ENCODE measurements at places on chromosomes 4 and X.
A peak's percentile ranks its signal among the peaks of the same experiment; 100 is the strongest.

DNA sequence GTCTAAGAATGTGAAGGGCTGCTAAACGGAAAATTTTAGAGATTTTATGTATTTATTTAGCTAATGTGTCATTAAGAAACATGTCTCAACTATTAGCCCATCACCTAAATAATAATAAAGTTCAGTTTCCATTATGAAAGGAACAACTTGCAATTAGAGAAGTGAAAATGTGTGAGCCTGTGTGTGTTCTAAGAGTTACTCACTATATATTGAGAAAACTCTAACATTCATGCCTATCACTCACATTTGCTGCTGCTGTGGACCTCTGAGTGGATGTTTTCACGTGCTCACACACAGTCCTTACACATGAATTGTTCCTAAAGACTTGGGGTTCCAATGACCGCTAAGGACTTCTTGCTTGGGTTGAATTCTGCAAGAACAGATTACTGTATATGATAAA is 364.0 kb downstream of the TMA16 start:
- DNase-seq, result no peak

DNA sequence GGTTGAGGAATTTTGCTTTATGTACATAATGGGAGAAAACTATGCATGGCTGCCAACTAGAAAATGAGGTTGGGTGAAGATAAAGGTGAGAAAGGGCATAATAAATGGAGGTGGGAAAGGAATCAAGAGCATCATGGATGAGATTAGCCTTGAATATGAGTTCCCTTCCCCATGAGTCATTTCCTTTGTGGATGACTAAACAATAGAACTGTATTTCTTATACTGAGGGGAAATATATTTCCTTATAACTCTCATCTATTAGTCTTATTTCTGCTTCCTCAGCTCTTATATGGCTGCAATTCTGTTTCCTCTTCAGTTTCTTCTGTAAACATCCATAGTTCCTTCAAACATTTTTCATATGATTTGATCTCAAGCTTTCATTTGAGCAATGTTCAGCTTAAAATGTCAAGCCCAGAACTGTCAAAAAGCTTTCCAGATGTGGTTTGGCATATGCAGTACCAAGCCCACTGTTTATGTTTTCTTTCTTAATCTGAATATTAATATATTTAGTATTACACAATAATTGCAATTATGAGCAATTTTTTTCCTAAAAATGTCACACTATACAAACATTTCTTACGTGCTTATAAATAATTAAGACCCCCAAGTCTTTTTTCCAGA is 100.7 kb upstream of the GRPR start:
- peak; percentile 44 for DNase-seq

DNA sequence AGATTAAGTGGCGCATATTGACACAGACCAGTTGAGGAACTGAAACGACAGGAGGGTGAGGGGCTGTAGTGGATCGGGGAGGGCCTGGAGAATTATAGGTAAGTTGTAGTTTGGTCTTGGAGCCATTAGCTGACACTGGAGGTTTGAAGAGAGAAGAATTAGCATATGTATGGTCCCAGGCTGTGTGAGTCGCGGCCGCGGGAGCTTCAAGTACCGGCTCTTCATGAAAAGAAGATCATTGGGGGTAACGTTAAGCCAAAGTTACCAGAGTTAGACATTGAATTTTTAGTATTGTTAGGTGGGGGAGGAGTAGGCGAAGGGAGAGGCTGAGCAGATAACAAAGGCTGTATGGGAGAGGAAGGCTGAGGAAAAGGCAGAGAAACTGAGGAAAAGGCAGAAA is 56.5 kb downstream of the ZNF674 start:
- DNase-seq, result no peak

GRCh38 chr4:148951346-148951745 is 509.1 kb upstream of the NR3C2 start:
- no peak for DNase-seq

- no peak for DNase-seq
Measured at GRCh38 chrX:42524379-42524778, 253.6 kb downstream of the PPP1R2C start.

DNA sequence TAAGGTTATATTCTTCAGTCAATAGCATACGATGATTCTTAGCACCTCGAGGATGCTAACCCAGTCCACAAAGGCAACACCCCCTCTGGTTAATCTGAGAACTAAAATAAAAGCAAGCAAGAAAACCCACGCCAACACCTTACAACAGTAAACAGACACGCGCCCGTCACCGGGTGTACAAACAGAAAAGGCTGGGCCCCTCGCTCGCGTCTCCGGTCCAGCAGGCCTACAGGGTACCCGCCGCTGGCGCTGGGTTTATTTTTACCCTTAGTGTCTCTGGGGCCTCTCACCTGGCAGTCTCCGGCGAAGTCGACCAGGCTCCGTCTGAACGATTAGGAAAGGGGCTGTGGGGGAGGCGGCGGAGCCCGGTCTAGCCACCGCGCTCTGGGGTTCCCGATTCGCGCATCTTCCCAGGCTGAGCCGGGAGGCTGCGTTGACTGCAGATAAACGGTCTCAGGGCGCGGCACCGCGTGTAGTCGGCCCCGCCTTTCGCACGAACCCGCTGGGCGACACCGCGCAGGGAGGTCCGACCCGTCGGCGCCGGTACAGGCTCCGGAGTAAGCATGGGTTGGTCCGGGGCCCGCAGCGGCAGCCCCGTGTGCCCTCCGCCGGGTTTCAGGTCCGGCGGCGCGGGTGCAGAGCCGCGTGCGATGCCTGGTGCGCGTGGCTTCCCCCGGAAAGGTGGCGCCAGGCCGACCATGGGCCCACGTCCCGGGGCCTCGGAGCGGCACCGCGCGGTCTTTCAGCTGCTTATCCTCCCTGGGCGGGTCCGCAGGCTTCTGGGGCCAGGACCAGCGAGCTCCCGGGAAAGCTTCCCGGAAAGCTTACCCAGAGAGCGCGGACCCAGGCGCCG is 441 bp downstream of the SLC9B2 start:
- DNase-seq, result peak; percentile 67

Data from kidney capillary endothelial cell (primary cell).